ENCODE measurements at places on chromosomes 5 and 9.

GRCh38 chr9:20925256-20926045, 106.0 kb downstream of the HACD4 start:
- DNase-seq: no peak

GRCh38 chr5:32099486-32100035, 74.6 kb downstream of the GOLPH3 start:
- no peak for DNase-seq

GRCh38 chr9:21836437-21837161, 34.2 kb downstream of the MTAP start:
- peak; percentile 76 for DNase-seq

DNA sequence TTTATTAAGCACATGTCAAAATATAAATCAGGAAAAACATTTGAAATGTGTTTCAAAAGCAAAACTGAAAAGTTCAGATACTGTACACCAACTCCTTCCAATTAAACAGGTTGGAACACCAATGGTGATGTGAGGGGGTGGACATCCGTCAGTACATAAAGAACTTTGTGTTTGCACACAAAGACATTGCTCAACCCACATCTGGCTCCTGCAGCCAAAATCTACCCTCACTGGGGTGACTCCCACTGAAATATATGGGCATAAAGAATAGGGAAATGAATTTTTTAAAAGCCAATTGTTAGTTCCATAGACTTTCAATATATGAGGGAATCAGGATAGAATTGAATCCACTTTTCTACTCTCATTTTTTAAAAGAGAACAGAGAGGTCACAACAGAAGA, 63.9 kb downstream of the MEGF9 start:
- no peak for DNase-seq

- DNase-seq: no peak
Observed at GRCh38 chr5:154302161-154302560, 111.6 kb downstream of the GALNT10 start.

- no peak for DNase-seq
Observed at GRCh38 chr5:516338-516925, 7.8 kb downstream of the SLC9A3 start.

DNA sequence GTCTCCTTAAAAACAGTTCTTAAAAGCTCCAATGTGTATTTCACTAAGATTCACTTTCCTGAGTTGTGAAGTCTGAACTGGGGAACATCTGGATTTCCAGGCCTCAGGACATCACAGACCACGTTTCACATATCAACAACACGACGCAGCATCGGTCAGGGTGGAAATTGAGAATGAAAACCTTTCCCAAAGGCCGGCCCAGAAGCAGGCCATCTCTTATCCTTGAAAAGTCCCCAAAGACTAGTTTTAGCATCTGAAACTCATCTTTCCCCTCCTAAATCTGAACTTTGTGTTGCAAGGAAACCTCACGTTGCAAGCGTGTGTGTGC, 96.4 kb upstream of the COL5A1 start:
- no peak for DNase-seq

DNA sequence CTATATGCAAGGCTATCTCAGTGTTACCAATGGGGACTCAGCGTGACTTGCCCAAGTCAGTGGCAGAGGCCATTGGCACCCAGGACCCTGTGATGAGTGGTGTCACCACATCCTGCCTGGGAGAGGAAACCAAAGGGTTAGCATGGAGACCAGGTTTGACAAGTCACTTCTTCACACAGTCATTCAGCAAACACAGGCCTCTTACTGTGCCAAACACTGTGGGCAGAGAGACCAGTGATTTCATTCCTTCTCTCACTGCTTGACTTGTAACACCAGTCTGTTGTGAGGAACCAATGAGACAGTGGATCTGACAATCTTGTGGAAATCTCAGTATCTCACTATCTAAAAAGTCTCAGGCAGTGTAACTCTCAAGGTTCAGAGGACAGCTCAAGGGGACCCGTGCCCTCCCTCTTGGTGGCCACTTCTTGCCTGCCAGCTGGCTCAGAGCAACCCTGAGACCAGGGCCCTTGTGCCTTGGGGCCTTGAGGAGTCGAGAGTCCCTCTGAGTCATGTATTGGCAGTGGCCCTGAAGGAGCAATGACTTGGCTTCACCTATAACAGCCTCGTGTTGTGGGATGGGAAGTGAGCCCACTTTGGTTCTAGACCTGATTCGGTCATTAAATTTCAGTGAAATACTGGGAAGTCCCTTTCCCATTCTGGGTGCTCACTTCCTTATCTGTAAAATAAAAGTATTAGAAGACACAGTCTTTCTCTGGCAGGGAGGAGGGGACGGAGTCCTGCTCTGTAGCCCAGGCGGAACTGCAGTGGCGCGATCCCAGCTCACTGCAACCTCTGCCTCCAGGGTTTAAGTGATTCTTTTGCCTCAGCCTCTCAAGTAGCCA, 1.6 kb downstream of the FABP6 start:
- peak; percentile 90 for DNase-seq

DNA sequence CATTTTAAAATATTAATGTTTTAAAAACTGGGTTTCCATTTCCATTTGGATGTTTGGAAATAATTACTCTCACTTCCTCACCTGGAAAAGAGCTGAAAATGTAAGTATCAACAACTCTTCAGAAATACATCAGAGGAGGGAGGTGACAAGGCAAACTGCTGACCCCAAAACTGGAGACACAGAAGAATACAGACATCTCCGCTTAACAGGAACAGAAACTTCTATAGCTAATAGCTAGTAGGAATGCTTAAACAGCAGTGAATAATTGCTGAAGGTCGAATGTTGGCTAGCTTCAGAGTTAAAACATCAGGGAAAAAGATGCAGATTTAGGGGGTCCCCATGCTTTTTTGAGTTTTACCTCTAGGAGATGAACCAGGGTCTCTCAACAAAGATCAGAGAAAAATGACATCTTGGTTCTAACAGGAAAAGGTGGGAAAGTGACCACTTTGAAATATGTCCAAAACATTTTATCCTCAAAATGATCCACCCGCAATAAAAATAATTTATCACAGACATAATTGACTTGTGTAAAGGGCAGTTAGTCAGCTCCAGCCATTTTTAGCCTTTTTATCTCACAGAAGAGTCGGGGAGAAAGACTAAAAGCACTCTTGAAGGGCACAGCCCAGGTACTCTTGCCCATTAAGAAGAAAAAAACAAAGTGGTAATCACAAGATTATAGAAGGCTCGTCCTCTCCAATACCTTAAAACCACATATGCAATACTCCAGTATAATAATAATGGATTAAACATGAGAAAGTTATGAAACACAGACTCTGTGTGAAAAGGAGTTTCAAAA, 1474.9 kb downstream of the EFNA5 start:
- DNase-seq: no peak

GRCh38 chr5:151665613-151666012, 21.1 kb downstream of the SPARC start:
- no peak for DNase-seq

All from suppressor macrophage treated with lipopolysaccharide for 4 hours (primary cell).